ENCODE measurements at places on chromosomes 7 and 10.

DNA sequence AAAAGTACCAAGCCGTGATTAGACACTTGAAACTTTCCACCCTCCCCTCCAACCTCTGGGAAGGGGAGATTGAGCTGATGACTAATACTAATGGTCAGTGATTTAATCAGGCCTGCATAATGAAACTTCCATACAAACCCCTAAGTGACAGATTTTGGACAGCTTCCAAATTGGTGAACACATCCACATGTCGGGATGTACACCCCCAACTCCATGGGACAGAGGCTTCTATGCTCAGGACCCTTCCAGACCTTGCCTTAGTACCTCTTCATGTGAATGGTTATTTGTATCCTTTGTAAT is 4.8 kb downstream of the NUB1 start:
- no peak for DNase-seq

DNA sequence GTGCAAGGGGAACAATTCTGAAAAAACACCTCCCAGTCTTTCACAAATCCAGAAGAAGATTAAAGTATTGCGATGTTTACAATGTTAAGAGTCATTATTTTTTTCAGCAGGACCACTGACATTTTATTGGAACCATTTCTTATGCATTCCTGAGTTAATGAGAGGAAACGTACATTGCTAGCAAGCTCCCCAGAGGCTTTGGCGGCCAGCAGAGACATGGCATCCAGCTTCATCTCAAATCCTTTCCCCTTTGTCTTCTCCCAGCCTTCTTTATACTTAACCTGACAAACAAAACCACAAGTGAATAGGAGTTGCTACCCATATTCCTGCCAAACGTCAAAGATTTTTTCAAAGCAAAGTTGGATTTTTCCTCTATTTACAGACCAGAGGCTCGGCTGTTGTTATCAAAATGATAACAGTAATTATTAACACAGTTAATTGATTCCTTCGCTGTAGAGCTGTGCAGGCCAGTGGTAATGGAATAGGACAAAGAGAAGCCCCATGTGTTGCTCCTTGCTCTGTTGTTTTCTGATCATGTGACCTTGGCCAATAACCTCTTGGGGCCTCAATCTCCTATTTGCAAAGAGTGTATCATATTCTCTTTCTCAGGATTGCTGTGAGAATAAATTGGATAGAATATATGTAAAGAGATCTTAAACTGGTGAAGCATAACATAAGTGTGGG is 32.0 kb downstream of the NRAP start:
- no peak for DNase-seq

- DNase-seq = no peak
Measured at GRCh38 chr10:132803416-132804210, 17.7 kb upstream of the NKX6-2 start.

- peak; percentile 89 for DNase-seq
Measured at GRCh38 chr10:84540617-84541288, 212.4 kb downstream of the CCSER2 start.

DNA sequence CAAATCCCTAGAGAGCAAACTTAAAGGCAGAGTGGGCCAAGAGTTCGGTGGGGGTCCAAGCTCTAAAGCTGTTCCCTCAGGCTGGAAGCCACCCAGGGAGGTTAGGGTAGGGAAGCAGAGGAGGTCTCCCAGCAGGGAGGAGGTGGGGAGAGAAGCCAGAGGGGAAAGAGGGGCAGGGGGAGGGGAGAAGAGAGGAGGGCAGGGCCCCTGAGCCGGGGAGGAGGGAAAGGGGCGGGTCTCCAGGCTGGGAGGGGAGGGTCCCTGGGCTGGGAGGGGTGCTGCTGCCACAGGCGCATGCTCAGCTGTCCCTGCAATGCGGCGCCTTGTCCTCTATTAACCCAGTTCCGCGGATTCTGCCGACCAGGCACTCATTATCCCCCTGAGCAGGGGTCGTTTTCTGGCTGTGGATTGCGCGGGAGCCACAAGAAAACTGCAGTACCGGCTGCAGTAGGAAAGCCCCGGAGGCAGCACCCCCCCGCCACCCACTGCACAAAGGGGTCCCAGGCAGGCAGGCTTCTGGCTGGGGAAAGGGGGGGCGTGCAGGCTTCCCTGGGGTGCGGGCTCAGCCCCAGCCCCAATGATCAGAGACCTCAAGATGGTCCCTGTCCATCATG is 49.3 kb downstream of the CAMK2B start:
- DNase-seq = no peak

All from activated CD8-positive, alpha-beta memory T cell treated with anti-CD3 and anti-CD28 coated beads for 24 hours (primary cell).